ENCODE measurements at places on chromosomes 3 and 15. TPM values are rescaled to one million over a fixed set of nuclear protein-coding genes. Genes with fewer than 3 reads are reported as not detected.

The ANKDD1A gene
- polyA plus RNA-seq, result 2.3 TPM

The LAMB2 gene
- 150 TPM for polyA plus RNA-seq

The P3H2 gene
- 150 TPM for polyA plus RNA-seq

The HRG gene
- polyA plus RNA-seq, result 0.20 TPM

The TAGLN3 gene
- polyA plus RNA-seq, result 16.4 TPM

The NR2F2 gene
- 17.8 TPM for polyA plus RNA-seq

The MST1R gene
- 56.4 TPM for polyA plus RNA-seq

The C3orf85 gene
- not detected for polyA plus RNA-seq

The TMEM158 gene
- polyA plus RNA-seq, result 2.4 TPM

The GLDN gene
- polyA plus RNA-seq, result not detected

The CCRL2 gene
- polyA plus RNA-seq, result not detected

The SNURF gene
- 7.6 TPM for polyA plus RNA-seq

The CLDN1 gene
- polyA plus RNA-seq, result 8.6 TPM

The GP5 gene
- not detected for polyA plus RNA-seq

The PRKCD gene
- polyA plus RNA-seq, result 60.1 TPM

The NME9 gene
- not detected for polyA plus RNA-seq

Data from mammary epithelial cell (primary cell).